HT-29 (cell line): ENCODE measurements at places on chromosomes 7 and 10.

- no peak for DNase-seq
These were observed 27.9 kb upstream of the CHCHD3 start for GRCh38 chr7:133109816-133110215.

DNA sequence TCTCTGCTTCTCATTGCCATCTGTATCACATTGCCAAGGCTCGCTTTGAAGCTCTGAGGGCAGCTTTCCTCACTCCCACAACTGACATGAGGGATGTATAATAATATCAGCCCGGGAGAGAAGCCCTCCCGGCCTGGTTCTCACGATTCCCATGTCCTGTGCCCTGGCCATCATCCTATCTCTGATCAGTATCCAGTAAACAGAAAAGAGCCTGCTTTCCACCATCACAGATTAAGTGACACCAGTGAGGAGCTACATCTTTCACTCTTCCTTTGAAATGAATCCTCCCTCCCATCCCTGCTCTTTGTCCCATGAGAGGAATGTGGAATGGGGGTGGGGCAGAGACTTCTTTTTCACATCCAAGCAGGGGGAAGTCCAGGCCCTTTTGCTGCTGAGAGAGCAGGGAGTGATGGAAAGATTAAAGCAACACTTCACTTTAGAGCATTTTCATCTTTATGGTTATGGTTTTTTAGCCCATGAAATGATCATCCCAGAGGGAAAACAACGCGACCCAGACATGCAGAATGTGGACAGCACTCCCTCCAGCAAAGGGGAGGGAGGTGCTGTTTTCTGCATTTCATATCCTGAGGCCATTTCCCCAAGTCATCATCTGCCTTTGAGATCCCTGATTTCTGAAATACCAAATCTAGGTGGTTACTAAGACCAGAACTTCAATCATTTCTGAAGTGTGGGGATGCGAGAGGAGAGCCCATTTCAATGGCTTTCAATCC lies 84.6 kb upstream of the LYZL1 start:
- no peak for DNase-seq

DNA sequence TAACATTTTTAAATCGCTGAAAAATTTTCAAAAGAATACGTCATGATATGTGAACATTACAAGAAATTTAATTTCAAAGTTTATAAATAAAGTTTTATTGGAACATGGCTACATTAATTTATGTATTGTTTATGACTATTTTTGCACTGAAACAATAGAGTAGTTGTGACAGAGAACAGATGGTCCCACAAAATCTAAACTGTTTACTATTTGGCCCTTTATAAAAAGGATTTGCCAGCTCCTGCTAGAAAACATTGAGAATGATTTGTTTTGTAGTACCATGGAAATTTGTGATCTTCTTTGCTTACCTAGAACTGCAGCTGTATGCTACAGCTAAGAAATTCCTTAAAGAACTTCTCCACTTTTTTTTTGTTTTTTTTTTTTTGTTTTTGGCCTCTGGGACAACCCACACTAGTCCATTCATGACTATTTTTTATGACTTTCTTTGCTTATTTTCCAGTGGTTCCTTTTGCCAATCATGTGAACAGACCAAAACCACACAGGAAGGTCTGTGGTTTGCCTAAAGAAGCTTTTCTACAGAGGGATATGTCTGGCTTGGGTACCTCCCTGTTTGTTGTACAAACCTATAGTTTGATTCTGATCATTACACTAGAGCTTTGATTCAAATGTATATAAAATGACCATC lies 55.7 kb downstream of the ST7 start:
- no peak for DNase-seq

- peak; percentile 59 for DNase-seq
These were observed 687 bp downstream of the HELLS start for GRCh38 chr10:94546049-94546900.

- peak; percentile 81 for DNase-seq
These were observed 1.8 kb downstream of the TNRC18 start for GRCh38 chr7:5421714-5422395.

GRCh38 chr7:30865821-30866220 lies 45.8 kb upstream of the AQP1 start:
- no peak for DNase-seq

DNA sequence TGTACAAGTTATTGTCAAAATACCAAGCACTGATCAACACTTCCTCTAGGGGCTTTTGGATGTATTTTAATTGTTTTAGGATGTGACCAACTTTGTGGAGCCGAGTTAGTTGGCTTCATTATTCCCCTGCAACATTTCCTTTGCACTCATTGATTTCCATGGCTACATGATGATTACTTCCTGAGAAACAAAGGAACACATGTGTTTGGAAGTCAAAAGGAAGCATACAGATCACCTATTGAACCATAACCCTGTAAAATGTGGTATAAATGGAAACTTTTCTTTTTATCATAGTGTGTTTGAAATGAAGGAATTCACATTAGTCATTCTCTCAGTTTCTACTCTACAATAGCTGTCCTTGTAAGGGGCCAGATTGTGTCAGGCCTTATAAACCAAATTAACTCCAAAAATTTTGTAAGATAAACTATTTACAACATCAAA lies 32.2 kb upstream of the EXOC6 start:
- DNase-seq, result no peak

GRCh38 chr7:40244226-40244625 lies 109.4 kb downstream of the SUGCT start:
- DNase-seq, result no peak

GRCh38 chr10:101223274-101224059 lies 5.8 kb downstream of the LBX1 start:
- no peak for DNase-seq

DNA sequence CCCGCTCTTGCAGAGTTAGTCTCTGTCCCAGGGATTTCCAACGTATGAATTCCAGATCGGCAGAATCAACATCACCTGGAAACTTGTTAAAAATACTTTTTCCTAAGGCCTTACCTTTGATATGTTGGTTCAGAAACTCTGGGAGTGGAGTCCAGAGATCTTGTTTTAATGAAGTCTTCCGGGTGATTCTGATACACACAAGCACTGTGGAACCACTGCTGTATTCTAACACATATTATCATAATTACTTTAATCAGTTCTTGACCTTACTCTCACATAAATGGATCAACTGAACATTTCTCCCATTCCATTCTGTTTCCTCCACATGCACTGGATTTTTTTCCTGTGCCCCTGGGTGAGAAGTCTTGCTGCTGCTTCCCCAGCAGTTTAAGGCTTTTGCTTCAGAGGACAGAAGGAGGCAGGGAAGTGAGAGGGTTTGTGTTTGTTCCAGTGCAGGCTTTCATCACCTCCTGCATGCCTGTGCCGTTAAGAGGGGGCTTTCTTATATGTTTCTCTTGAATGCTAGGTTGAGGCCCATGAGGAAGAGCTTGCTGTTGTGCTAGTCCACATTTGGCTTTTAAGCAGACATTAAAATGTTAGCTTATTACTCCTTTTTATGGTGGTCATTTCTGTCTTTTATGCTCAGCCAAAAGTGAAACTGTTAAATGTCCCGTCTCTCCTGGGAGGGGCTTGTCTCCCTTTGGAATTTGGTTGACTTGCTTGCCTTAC lies 32.4 kb downstream of the CCSER2 start:
- no peak for DNase-seq

GRCh38 chr7:22676385-22676784 lies 50.6 kb upstream of the IL6 start:
- DNase-seq, result no peak

DNA sequence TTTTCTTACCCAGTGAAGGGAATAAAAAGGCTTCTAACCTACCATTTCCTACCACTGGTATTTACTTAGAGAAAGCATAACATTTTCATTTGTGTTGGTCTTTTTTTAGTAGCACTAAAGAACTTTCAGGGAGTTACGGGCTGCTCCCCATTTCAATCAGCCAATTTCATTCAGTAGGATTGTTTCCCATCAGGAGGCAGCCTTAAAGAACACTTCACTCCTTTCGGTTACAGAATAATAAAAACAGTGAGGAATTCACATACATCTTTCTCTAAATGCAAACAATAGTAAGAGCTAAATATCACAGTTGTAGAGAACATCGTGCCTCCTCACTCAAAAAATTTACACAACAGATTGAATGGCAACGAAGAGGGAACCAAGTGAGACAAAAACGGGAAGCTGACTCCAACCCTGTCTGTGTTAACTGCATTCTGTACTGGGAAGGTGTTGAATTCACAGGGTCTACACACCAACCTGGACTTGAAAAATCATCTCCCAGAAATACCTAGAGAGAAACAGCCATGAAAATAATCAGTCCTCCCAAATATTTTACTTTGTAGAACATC lies 55.5 kb upstream of the ABLIM1 start:
- DNase-seq, result no peak

- no peak for DNase-seq
These were observed 2.2 kb upstream of the LMBR1 start for GRCh38 chr7:156895024-156895780.

GRCh38 chr7:47756636-47757035 lies 174.7 kb upstream of the TNS3 start:
- DNase-seq, result no peak

- peak; percentile 64 for DNase-seq
These were observed 563 bp downstream of the STAM start for GRCh38 chr10:17644485-17644943.

GRCh38 chr7:134165252-134165651 lies 38.1 kb downstream of the LRGUK start:
- DNase-seq, result no peak

- DNase-seq, result no peak
These were observed 95.8 kb downstream of the NRP1 start for GRCh38 chr10:33238643-33239042.

DNA sequence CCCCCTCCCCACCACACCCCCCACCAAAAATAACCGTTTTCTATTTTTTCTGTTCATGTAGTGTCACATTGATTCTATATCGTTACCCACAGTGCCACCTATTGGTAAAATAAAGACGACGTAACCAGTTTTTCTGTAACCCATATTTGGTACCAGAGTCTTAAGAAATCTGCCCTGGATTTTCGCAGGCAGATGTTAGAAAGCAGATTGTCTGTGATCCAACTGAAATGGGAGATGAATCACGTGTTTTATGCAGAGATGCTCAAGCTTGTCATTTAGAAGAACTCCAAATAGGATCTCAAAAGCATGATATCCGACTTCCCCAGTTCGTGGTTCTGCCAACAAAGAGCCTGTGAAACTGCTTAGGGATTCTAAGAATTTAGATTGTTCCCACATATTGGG lies 261.1 kb upstream of the CSTF2T start:
- peak; percentile 45 for DNase-seq

DNA sequence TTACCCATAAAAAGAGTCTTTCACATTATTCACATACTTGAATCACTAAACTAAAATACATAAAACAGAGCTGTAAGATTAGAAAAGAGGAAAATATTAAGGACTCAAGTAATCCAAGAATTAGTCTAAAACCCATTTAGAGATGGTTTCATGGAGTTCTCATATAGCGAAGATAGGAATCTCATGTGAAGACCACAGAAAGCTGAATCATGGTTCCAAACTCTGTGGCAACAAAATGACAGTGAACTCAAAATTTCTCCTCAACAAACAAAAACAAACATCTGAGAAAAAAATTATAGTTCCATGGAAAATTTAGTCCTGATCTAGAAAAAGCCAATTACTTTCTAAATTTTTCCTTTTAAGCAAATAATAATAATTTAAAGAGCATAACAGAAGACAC lies 34.6 kb downstream of the BAZ1B start:
- DNase-seq, result no peak

DNA sequence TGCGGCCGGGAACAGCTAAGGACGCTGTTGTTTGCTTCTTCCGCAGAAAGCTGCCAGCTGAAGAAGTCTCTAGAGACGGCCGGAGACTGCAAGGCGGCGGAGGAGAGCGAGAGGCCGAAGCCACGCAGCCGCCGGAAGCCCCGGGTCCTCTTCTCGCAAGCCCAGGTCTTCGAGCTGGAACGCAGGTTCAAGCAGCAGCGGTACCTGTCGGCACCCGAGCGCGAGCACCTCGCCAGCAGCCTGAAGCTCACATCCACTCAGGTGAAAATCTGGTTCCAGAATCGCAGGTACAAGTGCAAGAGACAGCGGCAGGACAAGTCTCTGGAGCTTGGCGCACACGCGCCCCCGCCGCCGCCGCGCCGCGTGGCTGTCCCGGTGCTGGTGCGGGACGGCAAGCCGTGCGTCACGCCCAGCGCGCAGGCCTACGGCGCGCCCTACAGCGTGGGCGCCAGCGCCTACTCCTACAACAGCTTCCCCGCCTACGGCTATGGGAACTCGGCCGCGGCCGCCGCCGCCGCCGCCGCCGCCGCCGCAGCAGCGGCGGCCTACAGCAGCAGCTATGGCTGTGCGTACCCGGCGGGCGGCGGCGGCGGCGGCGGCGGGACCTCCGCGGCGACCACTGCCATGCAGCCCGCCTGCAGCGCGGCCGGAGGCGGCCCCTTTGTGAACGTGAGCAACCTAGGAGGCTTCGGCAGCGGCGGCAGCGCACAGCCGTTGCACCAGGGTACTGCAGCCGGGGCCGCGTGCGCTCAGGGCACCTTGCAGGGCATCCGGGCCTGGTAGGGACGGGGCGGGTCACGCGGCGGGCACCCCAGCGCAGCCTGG lies 2.4 kb downstream of the NKX2-3 start:
- no peak for DNase-seq
